Activated CD8-positive, alpha-beta memory T cell treated with anti-CD3 and anti-CD28 coated beads for 48 hours (primary cell): ENCODE measurements at places on chromosomes 7 and 10.

- no peak for DNase-seq
Observed at GRCh38 chr10:25682203-25682851, 251.7 kb upstream of the MYO3A start.

DNA sequence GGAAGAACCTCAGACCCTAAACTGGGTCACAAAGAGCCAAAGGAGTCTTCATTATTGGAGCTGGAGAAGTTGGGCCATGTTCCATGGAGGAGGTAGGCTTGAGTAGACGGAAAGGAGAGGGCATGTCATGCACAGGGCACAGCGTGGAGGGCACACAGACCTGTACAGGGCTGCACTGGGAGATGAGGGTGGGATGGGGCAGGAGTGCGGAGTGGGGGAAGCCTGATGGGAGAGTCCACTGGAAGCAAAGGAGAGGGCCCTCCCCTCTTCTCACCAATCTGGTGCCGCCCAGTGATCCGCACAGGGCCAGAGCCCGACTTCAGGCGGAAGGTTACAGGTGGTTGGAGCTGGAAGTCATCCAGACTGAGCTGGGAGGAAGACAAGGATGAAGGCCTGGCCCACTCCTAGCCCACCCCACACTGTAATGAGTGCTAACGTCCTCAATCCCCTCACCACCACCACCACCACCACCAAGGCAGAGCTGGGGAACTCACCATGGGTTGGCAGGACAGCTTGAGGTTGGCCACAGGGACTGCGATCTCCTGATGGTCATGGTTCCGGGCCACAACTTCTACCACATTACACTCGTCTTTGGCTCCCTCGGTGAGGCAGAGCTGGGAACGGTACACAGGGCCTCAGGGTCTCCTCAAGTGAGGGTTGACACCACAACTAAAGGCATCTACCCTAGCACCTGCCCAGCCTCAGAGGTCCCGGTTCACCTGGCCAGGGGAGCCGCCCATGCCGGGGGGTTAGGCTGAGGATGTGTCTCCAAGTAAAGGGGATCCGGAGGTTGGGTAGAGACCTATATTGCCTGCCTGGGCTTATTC is 1.0 kb downstream of the NPM3 start:
- DNase-seq = no peak

DNA sequence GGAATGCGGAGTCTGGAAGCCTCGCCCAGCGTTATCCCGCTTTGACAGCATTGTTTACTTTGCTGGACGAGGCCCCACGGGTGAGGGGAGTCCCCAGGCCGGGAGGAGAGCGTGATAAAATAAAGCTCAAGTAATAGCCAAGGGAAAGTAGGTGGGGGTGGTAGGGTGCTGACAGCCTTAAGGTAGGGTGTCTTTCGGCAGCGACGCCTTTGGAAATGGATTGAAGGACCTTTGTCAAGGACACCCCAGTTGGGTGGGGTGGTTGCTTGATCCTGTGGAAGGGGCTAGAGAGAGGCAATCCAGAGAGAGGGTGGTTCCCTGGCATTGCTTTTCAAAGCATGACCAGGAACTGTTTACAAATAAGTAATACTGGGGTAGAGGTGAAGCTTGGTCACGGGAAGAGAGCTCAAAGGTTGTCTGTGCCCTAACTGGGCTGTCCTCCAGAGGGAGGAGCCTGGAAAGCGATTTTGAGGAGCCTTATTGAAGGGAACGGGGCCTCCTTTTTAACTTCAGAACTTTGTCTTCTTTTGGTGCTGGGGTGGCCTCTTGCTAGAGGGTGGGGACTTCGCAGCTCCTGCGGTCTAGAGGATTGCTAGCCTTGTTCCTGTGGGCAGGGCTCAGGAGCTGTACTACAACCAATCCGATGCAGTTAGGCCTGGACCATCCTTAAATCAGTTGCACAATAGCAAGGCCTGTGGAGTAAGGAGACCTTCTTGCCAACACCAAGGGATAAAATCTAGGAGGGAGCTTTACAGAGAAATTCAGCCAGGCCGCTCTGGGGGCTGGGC is 1.3 kb downstream of the EIF4EBP2 start:
- DNase-seq = no peak

DNA sequence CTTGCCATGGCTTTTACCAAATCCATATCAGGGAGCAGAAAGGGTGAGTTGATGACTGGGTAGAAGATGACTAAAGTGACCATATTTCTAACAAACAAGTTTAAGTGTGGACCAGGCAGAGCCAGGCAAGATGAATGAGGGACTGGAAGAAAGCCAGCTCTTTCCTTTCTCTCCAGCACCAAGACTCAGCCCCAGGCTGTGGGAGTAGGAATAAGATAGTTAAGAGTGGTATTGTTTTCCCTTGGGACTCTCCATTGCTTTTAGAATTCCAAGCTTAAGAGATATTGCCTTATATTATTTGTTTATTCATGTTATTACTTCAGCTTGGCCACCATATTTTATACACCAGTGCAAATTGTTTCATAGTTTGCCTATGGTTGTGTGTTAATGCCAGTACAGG is 28.8 kb upstream of the TSPAN33 start:
- DNase-seq = no peak

GRCh38 chr7:112450807-112451761 is 824 bp downstream of the IFRD1 start:
- peak; percentile 60 for DNase-seq

- no peak for DNase-seq
Observed at GRCh38 chr7:134637934-134638719, 8.5 kb upstream of the BPGM start.

GRCh38 chr10:72611783-72612182 is 14.1 kb downstream of the MICU1 start:
- no peak for DNase-seq

DNA sequence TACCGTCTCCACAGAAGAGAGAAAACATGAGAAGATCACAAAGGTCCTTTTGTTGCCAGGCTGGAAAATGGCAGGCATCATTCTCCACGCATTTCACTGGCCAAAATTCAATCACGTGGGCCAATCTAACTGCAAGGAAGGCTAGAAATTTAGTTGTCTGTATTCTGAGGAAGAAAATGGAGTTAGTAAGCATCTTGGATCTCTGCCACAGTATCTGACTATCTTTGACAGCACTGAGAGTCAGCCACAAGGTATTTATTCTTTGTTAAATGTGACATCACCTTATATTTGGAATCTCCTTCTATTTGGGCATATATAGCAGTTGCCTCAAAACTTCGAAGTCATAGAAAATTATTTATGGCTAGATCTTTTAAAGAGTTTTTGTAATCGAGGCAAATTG is 213.9 kb downstream of the NSUN6 start:
- no peak for DNase-seq

DNA sequence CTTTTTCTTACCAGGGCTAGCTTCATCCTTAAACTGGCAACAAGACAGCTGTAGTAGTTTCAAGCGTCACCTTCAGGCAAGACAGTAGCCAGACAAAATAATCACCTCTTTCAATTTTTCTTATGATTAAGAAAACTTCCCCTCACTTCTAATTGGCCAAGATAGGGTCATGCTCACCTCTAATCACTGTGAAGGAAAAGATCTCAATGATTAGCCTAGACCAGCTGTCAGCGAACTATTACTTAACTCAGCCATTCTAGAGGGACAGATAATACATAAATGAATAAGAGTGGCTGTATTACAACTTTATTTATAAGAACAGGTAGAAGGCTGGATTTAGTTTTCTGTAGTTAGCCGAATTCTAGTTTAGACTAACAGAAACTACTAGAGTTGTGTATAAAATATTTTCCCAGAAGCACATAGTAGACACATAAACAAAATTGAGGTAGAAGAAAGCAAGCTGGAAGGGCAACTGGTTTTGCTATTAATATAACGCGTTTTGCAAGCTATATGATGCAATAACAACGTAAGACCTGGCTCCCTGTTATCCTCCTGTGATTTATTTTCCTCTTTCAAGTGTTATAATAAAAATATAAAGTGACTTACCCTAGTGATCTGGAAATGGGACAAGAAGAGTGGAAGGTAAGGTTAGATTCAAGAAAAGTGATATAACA is 64.3 kb downstream of the ELAPOR2 start:
- DNase-seq = no peak

DNA sequence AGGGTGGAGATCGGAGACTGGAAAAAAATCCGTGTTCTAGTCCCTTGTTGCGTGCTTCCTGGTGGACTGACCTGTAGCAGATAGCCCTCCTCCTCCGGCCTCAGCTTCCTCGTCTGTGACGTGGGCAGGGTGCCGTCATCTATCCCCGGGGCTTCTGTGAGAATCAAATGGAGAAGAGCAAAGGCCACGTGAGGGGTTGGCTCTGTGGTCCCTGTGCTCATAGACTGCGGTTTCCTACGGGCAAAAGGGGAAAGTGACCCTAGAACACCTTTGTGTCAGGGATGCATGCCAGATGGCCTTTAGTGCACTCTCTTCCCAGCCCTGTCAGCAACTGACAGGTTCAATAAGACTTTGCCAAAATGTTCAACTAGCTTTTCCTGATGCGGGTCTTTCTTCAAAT is 33.7 kb downstream of the GRK5 start:
- no peak for DNase-seq

DNA sequence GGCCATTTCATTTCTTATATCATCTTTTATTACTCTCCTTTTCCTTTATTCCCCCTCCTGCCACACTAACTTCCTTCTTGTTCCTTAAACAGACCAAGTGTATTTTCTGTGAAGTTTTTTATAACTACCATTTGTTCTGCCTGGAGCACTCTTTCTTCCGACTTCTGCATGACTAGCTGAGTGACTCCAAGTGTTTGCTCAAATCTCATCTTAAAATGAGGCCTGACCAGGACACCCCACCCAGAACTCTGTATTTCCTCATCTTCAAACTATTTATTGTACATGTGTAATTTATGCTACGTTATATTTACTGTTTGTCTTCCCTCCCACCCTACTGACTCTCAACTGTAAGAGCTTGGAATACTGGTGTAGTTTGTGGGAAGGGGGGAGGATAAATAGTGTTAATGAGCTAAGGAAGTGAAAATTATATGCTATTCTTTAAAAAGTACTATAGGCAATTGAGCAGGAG is 3.2 kb downstream of the MINDY3 start:
- DNase-seq = no peak

DNA sequence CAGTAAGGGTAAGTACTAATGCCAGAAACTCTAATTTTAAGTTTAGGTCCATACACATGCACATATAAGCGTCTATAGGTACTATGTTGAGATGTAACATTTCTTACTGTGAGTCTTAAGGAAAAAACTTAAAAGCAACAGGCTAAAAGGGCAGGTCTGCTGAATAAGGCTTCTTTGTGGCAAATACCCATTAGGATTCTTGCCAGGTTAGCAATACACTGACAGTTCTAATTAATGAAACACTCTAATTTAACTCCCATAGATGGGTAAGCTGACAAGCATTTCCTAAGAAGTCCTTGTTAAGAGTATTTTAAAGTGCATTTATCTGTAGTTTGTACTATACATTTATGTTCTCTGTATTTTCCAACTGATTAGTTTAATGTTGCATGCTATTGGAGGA is 14.0 kb downstream of the SCRN1 start:
- DNase-seq = no peak

- no peak for DNase-seq
Observed at GRCh38 chr7:55248526-55248925, 116.6 kb upstream of the LANCL2 start.

DNA sequence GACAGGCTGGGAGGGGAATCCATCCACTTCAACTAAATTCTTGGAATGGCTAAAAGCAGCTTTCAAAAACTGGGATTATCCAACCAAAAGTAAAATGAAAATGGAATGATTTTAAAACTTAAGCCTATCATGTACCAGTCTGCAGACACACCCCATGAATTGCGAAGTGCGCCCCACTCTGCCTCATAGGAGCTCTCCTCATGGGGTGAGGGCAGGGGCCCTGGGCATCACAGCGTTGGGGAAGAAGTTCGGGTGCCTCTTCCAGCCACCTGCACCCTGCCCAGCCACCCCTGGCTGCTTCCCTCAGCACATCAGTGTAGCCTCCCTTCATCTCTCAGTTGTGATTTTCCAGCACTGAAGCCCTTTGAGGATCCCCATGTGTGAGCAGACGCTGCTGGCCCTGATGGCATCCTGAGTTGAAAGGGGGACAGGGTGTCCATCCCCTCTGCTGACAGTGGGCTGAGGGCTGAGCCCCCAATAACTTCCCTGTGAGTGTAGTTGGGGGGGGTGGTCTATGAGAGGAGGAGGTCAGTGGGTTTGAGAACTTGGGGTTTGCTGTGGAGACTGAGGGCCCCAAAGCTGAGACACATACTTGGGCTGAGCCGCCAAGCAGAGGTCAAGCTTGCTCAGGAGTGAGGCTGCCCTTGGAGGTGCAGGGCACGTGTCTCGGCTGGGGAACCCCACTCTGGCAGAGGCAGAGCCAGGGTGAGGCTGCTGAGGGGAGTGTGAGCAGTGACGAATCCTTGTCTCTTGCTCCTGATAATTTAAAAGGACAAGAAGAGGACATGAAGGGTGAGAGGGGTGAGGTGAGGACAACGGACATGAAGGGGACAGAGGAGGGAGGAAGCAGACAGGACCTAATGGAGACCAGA is 542.1 kb downstream of the TCERG1L start:
- no peak for DNase-seq

DNA sequence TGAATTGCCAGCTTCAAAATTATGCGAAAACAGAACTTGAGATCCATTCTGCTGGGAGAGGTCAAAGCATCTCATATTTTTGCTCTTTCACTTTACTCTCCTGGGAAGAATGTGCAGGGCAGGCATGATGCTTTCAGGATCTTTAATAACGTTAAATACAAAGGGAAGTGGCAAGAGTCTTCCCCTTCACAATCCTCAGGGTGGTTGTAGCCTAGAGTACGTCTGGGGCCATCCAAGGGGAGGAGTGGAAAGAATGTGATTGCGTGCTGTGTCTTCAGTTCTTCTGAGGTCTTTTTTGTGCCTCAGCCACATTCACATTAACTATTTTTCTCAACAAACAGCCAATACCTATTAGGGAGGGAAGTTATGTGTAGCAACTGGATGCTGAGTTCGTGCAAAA is 207.3 kb downstream of the HGF start:
- no peak for DNase-seq
